ENCODE measurements at places on chromosomes 2 and 18.

- no peak for DNase-seq
Observed at GRCh38 chr2:40353231-40353630, 98.7 kb downstream of the SLC8A1 start.

DNA sequence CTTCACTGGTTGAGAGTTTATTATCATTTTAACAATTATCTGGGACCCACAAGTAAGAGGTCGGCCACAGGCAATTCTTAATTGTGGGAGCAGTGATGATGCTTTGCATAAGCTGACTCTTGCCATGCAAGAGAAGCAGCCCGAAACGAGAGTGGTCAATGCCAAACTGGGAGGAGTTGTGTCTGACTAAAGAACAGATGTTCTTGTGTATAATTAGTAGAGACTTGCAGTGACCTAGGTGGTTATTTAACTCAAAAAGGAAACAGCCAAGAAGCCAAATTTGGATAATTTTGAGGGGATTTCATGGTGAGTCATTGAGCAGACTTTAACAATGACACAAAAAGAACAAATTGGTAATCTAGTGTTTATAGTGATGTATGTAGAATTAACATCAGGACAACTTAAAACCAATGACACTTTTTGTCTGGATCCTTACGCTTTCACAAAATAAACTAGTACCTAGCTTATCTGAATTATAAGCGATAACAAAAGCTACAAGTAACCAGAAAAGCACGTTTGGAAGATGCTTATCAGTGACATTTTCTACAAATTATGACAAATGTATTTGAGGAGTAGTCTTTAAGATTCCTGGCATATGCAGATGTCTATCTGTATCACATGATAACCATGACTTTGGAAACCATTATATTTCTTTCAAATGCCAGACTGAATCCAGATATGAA is 184.7 kb upstream of the DLGAP1 start:
- peak; percentile 8 for DNase-seq

GRCh38 chr2:10447300-10447894 is 730 bp downstream of the ODC1 start:
- no peak for DNase-seq

DNA sequence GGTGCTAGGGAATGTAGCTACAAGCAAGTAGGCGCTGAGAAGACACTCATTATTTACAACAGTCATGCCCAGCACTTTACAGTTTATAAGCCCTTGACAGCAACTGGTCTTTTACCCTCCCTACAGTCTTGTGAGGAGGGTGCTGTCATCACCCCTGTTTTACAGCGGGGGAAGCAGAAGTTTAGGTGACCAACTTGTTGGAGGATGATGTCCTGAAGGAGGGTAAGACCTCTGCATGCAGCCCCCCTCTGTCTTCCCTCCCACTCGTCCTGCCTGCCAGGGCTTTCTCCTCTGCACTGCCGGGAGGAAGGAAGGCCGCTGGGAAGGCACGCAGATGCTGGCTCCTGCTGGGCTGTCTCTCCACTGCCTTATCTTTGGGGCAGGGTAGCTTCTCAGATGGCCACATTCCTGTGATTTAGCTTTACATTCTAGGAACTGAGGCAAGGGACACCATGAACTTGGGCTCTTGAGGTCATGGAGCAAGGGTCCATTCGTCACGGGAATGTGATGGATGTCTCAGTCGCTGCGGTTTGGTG is 972 bp downstream of the IL1R1 start:
- DNase-seq: no peak

DNA sequence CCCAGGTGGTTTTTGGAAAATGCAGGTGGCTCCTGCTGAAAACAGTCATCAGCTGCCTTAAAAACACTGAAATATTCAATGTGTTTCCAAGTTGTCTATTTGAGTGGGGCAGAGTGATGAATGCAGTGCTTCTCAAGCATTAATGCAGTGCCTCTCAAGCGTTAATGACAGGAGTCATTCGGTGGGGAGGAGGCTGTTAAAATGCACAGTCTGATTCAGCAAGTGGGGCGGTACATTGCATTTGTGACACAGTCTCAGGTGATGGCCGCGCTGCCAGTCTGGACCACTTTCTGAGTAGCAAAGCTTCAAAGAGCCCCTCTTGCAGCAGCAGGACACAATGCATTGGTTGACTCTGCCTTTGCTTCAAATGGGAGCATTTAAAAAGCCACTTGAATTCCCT is 231.4 kb upstream of the RGPD4 start:
- DNase-seq: no peak

DNA sequence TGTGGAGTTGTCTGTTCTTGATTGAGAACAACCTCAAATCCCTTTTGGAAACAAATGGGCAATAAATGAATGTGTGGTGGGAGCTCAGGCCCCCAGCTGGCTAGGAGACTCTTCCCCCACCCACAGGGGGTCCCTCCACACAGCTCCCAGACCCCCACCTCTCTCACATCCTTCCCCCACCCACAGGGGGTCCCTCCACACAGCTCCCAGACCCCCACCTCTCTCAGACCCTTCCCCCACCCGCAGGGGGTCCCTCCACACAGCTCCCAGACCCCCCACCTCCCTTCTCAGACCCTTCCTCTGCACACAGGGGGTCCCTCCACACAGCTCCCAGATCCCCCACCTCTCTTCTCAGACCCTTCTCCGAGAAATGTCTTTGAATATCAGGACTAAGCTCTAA is 79.0 kb upstream of the CTDP1 start:
- no peak for DNase-seq

DNA sequence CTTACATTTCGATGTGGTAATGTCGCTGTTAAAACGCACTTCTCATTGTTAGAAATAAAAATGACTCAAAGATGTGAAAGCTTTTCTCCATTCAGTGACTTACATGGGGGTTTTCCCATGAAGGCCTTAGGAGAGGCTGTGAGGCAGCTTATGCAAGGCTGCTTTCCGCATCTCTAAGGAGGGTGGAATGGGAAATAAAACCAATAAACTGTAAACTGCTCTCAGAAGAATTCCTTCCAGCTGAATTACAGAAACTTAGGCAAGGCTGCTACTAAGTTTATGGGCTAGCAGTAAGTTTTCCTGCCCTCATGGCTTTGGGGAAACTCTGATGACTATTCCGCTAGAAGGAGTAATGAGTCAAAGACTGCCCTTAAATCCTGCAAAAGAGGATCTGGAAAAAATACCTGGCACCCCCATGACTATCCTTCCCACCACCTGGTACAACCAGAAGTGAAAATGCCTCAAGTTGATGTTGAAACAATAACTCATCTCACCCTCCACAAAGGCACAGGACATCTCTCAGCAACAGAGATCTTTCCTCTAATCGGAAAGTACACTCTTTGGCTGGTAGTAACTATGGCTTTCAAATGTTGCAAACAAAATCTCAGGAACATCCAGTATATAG is 97.7 kb upstream of the SMAD7 start:
- no peak for DNase-seq

DNA sequence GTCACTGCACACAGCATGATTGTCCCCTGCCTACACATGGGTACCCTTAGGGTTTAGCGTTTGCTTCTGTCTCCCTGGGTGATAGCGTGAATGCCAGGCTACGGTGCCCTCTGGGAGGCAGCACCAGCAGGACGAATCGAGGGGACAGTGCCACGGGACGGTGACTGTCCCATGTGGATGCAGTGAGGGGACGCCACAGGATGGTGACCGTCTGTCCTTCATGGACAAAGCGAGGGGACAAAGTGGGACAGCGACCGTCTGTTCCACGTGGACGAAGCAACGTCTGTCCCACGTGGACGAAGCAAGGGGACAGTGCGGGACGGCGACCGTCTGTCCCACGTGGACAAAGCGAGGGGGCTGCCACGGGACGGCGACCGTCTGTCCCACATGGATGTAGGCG is 25.7 kb downstream of the CTDP1 start:
- DNase-seq: no peak

- no peak for DNase-seq
Observed at GRCh38 chr2:51998890-51999289, 967.0 kb upstream of the NRXN1 start.

- DNase-seq: no peak
Observed at GRCh38 chr2:47728551-47728950, 54.4 kb upstream of the MSH6 start.
